ENCODE measurements at places on chromosomes 3 and 15.

- no peak for DNase-seq
Observed at GRCh38 chr3:9149566-9149965, 99.9 kb downstream of the SRGAP3 start.

DNA sequence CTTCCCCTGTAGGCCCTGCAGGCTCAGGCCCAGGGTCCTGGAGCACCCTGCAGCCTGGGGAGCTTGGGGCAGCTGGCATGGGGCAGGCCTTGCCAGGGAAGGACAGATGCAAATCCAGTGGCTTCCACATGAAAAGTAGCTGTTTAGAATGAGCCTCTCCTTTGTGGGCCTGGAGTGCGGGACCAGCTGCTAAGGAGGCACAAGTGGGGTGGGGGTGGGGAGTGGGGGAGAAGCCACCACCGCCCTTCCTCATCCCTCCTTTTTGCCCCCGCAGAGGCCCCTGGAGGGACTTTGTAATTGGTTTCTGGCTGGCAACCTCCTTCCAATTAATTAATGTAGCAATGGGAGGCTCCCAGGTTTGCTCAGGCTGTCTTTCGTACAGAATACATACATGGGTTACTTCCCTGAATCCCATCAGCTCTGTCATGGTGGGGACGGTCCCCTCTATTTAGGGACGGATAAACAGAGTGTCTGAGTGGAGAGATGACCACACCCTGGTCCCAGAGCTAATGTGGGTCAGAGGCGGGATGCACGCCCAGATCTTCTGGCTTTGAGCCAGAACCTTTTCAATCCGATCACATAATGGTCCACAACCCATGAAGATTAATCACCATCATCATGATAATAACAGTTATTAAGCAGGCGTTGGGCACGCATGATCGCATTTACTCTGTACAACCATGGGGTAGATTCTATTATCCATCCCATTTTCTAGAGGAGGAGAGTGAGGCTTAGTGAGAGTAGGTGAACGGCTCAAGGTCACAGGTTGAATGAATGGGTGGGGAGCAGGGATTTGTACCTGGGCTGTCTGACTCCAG, 6.2 kb downstream of the CORO2B start:
- no peak for DNase-seq

DNA sequence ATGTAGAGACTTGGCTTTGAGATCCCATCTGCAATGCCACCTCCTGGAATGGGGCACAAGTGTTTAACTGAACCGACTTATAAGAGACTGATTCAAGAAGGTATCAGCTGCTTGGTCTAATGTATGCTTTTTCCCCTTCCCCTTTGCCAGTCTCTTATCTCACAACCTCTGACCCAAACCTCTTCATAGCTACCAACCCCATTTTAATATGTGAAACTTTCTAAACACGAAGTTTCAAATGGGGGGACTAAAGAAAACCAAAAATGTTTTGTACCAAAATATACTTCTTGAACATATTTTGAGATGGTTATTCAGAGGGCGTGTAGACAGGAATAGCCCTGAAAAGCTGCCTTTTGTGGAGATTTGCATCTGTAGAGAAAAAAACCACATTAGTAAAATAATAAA, 73.1 kb downstream of the OXSM start:
- DNase-seq: no peak

- no peak for DNase-seq
Observed at GRCh38 chr3:194134231-194134756, 1.7 kb upstream of the HES1 start.

GRCh38 chr3:122318620-122319019, 6.4 kb upstream of the CSTA start:
- no peak for DNase-seq

DNA sequence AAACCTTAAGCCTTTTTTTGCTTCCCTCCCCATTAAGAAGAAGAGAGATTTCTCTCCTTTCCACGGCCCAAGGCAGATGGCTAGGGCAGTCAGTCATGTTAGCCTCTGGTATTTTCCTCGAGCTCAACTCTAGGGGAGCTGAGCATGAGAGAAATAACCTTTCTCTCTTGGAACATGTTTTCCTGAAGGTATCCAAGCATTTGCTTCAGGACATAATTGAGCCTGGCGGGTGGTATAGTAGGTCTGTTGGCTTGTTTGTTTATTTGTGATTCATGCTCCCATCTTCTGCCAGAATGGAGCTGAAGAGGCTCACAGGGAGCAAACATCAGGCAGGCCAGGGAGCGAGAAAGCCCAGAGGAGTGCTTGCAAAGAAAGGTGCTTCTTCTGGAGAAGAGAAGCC, 102.5 kb downstream of the MESD start:
- no peak for DNase-seq

GRCh38 chr3:71487418-71487817, 96.1 kb downstream of the FOXP1 start:
- DNase-seq: no peak

- DNase-seq: no peak
Observed at GRCh38 chr3:125418306-125418705, 43.2 kb upstream of the ZNF148 start.

DNA sequence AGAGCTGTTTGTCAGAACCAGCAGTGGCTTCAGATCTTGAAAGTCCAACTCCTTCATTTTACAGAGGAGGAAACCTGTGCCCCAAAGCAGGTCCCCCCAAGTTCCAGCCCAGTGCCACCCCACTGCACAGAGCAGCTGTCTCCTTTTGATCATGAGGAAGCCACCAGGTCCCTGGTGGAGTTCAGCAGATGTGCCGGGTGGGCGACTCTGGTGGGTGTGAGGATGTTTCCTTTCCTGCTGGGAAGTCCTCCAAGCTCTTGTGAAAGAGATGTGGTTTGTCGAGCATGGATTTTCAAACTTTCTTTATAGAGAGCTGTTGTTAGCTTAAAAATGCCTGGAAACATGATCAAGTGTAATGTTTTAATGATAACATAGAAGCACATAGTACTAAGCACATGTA, 52.0 kb downstream of the SMAD3 start:
- DNase-seq: no peak

DNA sequence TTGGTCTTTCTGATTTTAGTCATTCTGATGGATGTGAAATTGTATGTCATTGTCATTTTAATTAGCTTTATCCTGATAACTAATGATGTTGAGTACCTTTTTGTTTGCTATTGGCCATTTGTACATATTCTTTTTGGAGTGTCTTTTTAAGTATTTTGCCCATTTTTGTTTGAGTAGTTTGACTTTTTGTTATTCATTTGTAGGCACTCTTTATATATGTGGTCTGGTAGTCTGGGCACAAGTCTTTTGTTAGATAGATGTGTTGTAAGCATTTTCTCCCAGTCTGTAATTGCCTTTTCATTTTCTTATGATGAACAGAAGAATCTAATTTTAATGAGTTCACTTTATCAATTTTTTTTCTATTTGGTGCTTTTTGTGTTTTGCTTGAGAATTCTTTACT, 14.6 kb downstream of the GPR160 start:
- DNase-seq: no peak

DNA sequence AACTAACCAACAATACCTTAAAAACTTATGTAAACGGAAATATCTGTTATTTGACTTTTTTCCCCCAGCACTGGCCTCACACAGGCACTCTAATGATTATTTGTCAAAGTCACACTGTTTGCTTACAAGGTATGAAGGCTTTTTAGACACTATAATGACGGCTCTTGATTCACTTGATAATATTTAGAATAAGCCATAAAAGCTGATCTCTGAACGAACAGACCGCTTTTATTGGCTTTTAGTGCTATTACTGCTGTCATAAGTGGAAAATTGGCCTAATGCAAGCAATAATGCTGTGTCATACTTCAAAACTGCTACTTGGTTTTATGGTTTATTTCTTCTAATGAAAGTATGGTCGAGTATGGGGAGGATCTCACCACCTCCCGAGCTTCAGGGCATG, 35.1 kb downstream of the MDFIC2 start:
- no peak for DNase-seq

GRCh38 chr15:71679223-71679792, 131.0 kb upstream of the NR2E3 start:
- no peak for DNase-seq

- DNase-seq: no peak
Observed at GRCh38 chr3:180277041-180277440, 240.3 kb upstream of the PEX5L start.

- no peak for DNase-seq
Observed at GRCh38 chr15:101827257-101827656, 15.3 kb downstream of the OR4F15 start.

DNA sequence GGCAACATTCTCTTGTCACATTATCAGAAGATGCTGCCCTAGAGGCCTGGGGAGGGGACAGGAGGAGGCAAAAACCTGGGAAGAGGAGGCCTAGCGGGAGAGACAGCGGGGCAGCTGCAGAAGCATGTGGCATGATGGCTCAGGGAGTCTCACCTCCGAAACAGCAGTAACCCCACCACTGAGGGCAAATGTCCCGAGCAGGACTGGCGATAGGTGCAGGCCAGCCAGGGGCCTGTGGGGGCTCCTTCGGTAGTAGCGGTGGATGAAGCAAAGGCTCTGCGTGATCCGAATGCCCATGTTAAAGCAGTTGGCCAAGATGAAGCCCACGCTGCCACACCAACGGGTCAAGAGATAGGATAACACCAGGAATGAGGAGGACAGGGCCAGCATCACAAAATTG, 38.0 kb downstream of the RFT1 start:
- DNase-seq: no peak

- no peak for DNase-seq
Observed at GRCh38 chr3:187615630-187616029, 54.6 kb downstream of the SST start.

- no peak for DNase-seq
Observed at GRCh38 chr3:72957297-72957696, 39.3 kb upstream of the PPP4R2 start.

GRCh38 chr3:10299175-10299574, 6.4 kb upstream of the GHRL start:
- DNase-seq: no peak

GRCh38 chr3:44827196-44827595, 34.5 kb upstream of the TMEM42 start:
- no peak for DNase-seq
